ENCODE measurements at places on chromosomes 5 and 9.

DNA sequence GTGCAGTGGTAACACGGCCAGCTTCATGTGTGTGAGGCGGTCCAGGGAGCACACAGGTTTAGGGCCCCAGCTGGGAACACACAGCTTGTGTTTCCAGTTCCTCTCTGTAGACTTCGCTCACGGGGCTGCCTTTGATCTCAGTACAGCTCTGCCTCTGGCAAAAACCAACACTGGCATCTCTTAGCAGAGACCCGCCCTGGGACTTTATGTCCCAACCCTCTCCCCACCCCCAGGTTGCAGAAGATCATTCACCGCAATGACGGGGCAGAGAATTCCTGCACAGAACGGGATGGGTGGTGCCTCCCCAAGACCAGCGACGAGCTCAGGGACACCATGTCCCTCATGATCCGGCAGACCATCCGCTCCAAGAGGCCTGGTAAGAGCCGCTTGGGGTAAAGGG is 5.2 kb upstream of the CEL start:
- no peak for DNase-seq

GRCh38 chr5:33894566-33894965 is 2.8 kb upstream of the ADAMTS12 start:
- DNase-seq: no peak

GRCh38 chr5:110354915-110355644 is 371.4 kb downstream of the TMEM232 start:
- no peak for DNase-seq

DNA sequence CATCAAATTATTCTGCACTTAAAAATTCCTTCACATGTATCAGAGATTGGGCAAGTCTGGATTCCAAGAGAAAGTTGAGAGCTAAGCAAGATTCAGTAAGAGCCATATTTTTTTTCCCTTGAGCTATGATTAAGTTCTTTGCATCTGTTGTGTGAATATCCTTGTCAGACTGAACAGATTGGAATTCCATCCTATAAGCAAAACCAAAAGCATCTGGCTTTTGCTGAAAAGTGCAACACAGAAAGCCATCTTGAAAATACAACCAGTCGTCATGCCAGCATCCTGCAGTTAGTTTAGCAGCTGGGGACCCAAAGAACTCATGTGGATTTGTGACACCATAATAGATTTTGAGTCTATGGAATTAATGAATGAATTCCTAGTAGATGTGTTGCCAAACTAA is 316.9 kb downstream of the MTRR start:
- DNase-seq: no peak

DNA sequence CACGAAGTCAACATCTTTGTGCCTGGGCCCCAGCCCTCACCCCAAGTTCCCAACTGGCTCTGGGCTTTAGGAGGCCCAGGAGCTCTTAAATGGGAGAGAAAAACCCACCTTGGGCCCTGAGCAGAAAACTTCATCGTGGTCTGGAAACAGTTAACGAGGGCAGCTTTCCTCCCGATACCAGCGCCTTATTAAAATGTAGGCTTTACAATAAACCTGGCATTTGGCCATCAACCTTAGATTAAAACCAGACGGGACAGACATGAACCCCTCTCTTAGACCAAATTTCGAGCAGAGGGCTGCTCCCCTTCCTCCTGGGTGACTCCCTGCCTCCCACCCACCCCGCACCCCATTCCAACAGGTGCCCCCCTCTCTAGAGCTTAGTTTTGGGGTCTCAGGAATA is 39.4 kb downstream of the PRRX2 start:
- DNase-seq: no peak

- no peak for DNase-seq
These were observed 31.0 kb upstream of the FSD1L start for GRCh38 chr9:105416840-105417239.

GRCh38 chr5:14227513-14227912 is 84.4 kb downstream of the TRIO start:
- no peak for DNase-seq

GRCh38 chr5:179234563-179235135 is 110.6 kb downstream of the ADAMTS2 start:
- DNase-seq: no peak

GRCh38 chr5:27325513-27325912 is 287.1 kb upstream of the CDH9 start:
- no peak for DNase-seq

DNA sequence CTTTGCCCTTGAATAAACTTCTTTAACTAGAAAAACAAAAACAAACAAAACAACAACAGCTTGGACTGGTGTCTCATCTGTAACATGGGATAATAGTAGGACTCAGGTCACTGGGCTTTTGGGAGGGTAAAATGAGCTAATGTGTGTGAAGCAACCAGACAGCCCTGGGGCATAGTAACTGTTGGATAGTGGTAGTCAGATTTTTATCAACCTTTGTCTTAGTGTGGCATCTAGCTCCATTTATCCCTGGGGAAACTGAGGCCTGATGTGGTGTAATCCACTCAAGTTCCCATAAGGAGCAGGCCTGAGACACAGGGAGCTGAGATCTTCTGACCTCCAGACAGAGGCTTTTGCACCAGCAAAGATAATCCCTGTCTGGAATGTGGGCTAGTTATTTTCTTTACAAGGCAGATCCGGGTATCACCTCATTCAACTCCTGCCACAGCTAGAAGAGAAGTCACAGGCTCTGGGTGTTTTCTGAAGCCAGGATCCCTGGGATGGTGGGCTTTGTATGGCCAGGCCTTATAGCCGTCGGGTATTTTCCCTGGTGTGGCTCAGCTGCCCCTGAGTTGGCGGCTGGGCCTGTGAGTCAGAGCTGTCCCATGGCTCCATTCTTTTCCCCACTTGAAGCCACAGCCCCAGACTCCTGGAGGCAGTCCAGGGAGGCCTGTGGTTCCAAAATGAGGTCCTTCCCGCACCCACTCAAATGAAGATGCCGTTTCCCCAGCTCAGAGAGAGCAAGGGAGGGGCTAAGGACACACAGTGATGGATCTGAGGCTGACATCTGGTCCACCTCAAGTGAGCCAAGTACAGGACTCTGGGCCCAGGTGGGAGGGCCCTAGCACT is 26.1 kb upstream of the CSF1R start:
- DNase-seq: no peak

- DNase-seq: no peak
These were observed at the start of gene TAL2 for GRCh38 chr9:105662184-105663104. TSS of gene TAL2 (plus strand) at chr9:105662457. CDS start at chr9:105662497, 40 bp downstream.

GRCh38 chr9:72538921-72539702 is 17.7 kb downstream of the TMC1 start:
- no peak for DNase-seq

DNA sequence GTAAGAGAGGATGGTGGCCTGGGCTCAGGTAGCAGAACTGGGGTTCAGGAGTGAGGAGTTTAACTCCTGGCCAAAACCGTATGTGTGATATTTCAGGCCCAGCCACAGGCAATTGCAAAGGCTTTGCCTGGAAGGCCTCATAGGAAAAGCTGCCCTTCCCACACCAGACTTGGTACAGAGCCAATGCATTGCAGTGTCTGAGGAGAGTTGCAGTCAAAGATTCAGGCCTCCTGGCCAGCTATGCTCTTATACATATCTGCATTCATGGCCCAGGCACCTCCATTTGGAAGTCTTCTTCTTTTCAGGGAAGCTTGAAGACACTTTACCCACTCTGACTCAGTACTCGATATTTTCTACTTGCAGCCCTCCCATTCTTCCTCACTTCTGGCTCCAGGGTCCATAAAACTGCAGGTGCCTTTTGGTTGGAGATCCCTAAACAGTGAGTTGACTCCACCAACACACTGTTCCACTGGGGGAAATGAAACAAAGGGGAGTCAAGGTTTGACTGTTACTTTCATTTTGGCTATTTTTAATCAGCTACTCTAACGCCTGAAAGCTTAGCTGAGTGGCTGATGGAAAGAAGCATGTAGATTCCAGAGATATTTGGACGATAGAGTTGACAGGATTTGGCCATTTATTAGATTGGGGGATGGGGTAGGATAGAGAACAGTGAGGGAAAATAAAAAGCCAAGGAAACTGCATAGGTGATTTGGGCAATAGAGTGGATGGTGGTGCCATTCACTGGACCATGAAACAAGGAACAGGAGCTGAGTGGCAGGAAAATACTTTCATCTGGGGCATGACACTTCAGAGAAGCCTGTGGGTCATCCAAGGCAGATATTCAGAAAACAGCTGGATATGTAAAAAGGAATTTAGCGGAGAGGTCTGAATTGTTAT is 30.6 kb upstream of the IL33 start:
- no peak for DNase-seq

DNA sequence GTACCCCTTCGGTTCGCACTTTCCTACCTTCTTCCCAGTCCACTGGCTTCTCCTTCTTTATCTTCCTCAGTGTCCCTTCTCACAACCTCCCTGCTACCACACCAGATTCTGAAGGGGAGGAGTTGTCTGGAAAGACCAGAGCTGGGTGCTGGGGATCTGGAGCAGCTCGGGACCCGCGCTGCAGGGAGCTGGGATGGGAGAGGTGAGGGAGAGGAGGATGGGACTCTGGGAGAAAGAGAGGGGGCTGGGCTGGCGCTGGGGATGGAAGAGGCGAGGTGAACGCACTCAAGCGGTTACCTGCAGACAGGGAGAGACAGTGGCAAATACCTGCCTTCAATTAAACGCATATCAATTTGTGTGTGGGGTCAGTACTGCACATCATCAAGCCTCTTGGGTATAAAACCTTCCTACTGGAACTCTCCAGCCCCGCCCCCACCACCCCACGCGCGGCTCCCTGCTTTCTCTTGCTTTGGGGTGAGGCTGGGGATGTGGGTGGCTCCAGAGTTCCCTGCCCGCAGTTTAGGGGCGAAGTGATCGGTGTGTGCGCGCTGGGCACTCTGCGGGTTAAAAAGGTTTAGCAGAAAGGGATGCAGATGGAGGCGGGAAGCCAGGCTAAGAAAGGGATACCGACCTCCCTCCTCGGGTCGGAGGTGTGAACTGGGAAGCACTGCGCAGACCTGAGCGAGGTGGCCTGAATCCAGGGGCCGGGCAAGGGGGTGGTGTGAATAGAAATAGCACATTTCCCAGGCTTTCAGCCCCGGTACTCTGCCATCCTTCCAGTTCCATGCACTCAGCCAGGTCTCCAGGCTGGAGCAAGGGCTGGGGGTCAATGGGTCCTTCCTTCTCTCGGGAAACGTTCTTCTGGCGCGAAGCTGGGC is 977 bp upstream of the PAM start:
- DNase-seq: no peak

DNA sequence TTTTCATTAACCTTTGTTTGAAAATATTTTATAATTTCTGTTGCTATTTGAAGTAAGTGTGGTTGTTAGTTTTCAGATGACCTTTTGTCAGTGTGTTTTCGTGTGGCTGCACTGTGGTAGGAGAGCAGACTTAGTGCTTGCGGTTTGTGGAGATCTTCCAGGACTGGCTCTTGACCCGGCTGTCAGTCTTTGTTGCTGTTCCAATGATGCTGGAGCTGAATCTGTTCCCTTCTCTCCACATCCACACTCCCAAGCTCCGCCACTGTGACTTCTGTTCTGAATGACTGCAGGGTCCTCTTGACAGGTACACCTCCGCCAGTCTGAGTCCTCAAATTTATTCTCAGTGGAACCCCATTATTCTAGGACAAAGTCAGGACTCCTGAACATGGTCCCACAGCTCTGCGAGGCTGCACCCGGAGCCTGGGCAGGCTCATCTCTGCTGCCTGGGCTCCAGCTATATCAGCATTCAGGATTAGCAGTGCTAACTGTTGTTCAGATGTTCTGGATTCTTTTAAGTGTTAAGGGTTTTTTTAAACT is 126.0 kb downstream of the WNK2 start:
- DNase-seq: no peak

DNA sequence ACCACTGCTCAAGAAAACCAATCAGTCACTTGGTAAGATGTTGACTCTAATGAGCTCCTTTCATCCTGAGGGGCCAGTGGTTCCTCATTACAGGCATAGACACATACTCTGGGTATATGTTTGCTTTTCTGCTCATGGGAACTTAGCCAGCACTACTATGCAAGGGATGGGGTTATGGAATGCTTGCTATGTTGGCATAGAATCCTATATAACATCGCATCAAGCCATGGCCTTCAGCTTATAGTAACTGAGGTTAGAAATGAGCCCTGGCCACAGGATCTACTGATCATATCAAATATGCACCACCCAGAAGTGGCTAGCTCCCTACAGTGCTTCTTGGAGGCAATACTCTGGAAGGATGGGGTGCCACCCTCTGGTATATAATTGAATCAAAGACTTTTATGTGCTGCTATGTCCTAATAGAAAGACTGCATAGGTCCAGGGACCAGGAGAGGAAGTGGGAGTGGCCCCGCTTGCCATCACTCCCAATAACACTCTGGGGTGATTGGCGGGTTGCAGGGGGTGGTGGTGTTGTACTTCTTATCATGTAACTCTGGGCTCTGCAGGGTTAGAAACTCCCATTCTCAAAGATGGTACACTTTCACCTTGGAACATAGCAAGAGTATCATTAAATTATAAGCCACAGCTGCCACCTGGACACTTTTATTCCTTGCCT is 70.3 kb downstream of the ZNF366 start:
- DNase-seq: no peak

GRCh38 chr5:158877124-158877581 is 222.6 kb downstream of the EBF1 start:
- no peak for DNase-seq

DNA sequence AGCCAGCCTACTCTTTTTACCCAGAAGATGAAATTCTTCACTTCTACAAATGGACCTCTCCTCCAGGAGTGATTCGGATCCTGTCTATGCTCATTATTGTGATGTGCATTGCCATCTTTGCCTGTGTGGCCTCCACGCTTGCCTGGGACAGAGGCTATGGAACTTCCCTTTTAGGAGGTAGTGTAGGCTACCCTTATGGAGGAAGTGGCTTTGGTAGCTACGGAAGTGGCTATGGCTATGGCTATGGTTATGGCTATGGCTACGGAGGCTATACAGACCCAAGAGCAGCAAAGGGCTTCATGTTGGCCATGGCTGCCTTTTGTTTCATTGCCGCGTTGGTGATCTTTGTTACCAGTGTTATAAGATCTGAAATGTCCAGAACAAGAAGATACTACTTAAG is 16.6 kb downstream of the OCLN start:
- DNase-seq: no peak

DNA sequence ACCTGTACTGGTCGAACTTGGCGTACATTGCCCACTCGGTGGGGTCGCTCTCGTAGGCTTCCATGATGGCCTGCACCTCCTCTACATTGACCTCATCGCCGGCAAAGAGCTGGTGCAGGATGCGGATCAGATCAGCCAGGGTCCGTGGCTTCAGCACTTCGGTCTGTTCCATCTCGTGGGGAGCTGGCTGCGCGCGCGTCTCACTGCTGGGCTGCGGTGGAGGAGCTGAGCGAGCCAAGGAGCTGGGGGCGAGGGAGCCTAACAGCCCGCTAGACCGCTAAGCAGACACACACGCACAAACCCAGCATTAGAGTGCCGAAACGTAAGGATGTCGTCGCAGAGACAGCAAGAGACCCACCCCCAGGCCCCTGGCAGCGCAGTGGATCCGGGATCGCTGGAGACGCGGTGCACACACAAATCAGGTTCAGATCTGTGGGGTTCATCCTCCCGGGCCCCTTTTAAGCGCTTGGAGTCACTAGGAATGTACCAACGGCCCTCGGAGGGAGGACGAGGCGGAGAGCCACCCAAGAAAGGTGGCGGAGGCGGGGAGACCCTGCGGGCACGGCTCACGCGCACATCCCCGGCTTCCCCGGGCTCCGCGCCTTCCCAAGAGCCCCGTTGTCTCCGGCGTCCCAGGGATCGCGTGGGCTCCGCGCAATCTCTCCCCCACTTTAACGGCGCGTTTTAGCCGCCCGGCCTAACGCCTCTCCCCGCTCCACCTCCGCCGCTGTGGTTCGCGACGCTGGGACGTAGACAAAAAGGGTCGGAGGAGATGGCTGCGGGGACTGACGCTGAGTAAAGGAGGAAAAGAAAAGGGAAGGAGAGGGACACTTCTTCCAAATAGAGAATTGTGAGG is at the start of gene CDO1:
CDO1 (minus strand) TSS at position 434 of the 856 bp plus-strand sequence; CDS start at position 172, 262 bp downstream.
- no peak for DNase-seq

GRCh38 chr5:170748951-170749471 is 34.5 kb upstream of the GABRP start:
- no peak for DNase-seq
